Hepatocyte (in vitro differentiated cells): ENCODE measurements at places on chromosomes 2 and 18.
A peak's percentile ranks its signal among the peaks of the same experiment; 100 is the strongest.

DNA sequence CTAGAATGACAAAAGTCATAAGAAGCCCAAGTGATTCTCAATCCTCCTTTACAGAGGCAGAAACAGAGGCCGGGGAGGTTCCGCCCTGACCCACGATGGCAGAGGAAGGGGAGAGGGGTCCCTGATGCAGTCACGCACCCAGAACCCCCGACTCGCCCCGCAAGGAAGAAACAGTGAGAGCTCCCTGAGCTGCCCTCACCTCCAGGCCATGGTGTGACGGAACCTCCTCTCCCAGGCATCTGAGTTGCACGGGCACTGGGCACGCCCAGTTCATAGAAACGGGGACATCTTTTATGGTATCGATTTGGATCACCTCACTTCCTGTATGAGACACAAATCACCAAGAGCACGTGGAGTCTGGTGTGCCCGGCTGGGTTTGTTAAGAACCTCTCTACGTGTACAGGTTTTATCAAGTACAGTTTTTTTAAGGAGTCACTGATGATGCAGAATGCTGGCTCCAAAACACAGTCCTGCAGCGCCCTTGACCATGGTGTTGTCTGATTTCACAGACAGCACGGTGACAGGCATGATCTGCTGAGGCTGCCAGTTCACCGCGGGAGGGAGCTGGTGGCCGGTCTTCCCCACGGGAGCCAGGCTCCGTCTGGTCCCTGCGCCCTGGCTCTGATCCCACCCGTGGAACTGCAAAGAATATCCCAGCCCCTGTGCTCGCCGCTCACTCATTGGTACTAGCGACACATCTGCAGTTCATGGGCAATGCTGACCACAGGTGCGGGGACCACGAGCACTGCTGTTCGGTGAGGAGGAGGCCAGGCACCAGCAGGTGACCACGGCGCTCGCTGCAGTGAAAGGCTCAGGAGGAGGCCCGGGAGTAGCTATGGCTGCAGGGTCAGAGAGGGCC lies 35.6 kb downstream of the PXDN start:
- no peak for DNase-seq

DNA sequence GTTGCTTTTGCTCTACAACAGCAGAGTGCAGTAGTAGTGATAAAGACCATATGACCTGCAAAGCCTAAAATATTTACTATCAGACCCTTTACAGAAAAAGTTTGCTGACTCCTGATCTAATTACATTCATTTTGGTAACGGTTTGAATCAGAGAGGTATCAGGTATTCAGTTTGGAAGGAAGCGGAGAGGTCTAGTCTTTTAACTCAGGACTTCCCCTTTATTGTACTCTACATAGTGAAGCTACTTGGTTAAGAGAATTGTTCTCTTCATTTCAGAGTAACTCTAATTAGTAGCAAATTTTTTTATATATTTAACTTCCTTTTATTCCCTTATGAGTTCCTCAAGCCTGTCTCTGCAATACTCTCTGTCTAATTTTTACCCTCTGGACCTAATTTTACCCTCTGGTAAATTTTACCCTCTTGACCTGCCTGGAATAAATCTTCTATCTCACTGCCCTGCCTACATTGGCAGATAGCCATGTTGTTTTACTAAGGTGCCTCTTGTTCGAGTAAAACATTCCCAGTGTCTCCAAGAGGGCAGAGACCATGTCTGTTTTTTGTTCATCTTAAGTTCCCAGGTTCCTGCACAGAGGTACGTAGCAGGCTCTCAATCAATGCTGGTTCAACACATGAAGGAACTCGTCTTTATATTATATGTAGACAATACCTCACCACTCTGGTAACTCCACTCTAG lies 170.6 kb downstream of the DNAH6 start:
- DNase-seq = no peak

- DNase-seq = no peak
Measured at GRCh38 chr2:182481676-182482075, 54.8 kb upstream of the PDE1A start.

GRCh38 chr2:32182667-32183066 lies 17.0 kb downstream of the SLC30A6 start:
- no peak for DNase-seq

DNA sequence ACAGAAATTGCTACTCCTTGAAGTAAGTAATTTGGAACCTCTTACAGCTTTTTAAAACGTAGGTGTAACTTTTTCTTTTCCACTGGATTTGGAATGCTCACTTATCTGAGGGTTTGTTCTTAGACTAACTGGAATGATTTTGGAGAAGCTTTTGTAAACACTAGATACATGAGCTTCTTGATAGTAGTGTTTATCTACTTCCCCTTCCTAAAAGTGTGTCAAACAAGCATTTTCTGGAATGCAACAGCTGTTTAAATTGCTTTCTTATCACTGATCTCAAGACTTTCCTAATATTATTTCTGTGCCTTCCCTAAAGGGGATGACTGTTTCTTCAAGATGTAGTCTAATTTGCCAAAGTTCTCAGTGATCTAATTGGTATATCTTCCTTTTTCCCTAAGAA lies 282.6 kb downstream of the CCDC178 start:
- no peak for DNase-seq

- no peak for DNase-seq
Measured at GRCh38 chr18:78586586-78586985, 393.0 kb upstream of the SALL3 start.

- DNase-seq = no peak
Measured at GRCh38 chr2:30736461-30737325, 70.6 kb downstream of the CAPN13 start.

- DNase-seq = no peak
Measured at GRCh38 chr18:28657961-28658360, 481.0 kb upstream of the CDH2 start.

DNA sequence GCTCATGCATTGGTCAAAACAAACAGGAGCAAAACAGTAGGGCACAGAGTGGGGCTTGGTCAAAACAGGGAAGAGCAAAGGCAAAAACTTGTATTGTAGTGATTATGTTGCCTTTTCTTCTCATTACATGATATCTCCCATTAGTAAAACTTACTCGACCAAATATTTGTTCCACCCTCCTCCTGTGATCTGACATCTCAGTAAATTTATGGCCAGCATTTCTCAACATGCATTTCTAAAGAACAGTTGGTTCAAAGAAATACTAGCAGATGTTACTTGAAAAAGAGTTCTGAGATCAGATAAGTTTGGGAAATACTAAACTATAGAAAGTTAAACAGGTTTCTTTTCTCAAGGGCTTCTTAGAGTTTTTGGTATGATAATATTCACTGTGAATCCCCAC lies 423.1 kb downstream of the FIGN start:
- no peak for DNase-seq

- DNase-seq = no peak
Measured at GRCh38 chr18:49094979-49095632, 144.3 kb upstream of the SMAD7 start.

DNA sequence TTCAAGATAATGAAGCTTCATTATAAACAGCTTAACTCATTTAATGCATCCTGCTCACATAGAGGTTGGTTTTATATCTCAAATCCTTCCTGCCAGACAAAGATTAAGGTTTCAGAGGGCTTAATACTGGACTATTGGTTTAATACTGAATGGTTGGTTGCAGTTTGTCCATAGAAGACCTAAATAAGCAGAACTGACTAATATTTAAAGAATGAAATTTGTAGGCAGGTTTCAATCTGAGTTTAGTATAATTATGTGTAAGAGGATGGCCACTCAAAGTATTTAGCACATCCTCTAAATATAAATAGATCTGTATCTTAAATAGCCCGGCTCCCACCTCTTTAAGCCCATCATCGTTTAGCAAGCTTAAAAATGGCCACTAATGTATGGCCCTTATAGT lies 92.5 kb downstream of the EPB41L5 start:
- DNase-seq = no peak

GRCh38 chr2:26769089-26769761 lies 5.1 kb downstream of the SLC35F6 start:
- peak; percentile 45 for DNase-seq

- no peak for DNase-seq
Measured at GRCh38 chr2:209074711-209075110, 349.1 kb upstream of the MAP2 start.

DNA sequence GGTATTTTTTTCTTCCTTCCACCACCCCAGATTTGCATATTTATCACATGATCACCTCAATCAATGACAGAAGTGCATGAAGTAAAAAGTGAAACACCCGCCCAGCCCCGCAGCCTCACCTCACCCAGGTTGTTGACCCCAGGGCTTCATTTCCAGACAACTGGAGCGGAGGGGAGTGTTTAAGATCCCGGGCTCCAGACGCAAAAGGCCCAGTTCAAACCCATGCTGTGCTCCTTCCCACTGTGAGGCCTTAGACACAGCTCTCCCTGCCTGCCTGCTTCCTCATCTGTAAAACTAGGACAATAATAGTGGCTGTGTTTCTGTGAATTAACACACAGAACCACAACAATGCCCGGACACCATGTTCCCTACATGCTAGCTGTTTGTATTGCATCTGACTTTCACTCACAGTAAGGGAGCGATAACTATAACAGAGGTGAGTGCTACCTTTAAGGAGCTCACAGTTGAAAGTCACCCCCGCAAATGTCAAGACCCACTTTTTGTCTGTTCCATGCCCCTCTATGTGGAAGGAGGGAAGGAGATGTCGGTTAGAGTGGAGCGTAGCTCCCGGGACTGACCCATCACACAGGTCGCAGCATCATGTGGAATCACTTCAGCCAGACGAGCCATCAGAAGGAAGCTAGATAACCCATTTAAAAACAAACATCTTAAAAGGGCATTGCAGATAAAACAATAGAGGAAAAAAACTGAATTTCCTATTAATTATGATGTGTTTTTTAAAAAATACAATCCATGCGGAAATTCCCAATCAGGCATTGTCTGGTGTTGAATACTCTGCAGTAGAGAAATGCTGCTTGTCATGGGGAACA lies 77.5 kb upstream of the DAPL1 start:
- DNase-seq = no peak

- no peak for DNase-seq
Measured at GRCh38 chr2:32810909-32811495, 135.8 kb upstream of the LTBP1 start.

DNA sequence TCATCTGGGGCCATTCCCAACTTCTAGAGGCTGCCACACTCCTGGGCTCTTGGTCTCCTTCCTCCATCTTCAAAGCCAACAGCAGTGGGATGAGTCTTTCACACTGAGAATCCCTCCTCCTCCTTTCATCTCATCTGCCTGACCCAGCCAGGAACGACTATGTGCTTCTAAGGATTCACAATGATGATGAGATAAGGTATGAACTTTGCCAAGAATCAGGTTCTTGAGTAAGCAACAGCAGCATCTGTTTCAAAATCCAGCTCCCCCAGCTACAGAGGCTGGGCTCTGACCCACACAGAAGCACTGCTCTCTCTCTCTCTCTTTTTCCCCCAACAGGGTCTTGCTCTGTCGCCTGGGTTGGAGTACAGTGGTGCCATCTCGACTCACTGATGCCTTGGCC lies 46.4 kb downstream of the TIMM21 start:
- no peak for DNase-seq

- DNase-seq = no peak
Measured at GRCh38 chr18:42517896-42518295, 562.9 kb downstream of the PIK3C3 start.

DNA sequence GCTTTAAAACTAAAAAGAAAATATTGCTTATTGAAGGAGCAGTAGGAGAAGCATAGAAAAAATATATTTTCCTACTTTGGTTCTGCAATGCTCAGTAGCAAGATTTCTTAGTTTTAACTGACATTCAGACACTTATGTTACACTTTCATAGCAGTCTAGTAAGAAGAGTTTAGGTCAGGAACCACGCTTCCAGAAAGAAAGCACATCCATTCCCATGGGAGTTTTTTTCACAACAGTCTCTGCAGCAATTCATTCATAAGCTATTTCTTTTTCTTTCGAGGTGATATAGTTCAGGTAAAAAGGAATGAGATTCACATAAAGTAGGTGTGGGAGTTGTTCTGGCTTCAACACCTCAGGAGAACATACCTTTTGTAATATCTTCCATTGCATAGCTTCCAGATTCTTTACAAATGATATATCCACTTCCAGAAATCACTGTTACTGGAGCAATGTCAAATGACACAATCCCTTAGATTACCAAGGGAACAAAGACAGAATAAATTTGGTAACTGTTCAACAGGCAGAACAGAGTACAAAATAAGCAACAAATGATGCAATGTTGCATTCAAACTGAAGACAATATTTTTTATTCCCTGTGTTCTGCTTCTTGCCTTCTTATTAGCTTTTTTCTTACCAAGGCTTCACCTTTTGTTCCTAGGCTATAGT lies 95.2 kb upstream of the GULP1 start:
- DNase-seq = no peak

DNA sequence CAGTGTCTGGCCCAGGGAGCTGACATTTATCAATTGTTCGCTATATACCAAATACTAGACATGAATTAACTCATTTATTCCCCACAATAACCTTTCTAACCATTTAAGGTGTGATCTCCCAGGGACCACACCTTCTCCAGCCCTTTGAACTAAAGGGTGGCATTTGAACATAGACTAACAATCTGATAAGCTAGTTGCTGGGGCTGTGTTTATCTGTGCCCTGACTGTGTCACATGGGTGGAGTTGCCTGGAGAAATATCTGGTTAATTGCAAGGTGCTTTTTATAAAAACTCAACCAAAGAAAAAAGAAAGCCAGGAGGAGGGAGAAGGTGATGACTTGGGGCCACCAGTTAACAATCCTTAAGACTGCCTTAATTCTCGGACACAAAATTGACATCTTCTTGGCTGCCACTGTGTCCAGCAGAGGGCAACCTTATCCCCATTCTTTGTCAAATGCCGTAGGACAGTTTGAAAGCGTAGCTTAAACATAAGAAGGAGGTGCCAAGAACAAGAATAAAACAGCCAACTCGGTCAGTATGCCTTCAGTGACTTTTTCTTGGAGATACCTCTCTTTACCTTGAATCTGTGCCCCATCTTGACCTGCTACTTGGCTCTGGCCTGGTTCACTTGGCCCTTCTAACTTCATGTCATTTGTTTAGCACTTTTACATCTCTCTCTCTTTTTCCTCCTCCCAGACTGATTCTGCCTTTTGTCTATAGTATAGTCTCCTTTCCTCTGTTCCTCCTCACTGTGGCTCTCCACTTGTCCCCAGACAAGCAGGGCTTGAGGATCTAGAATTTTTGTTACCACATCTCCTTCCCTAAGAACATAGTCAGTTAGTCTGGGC lies 183.4 kb downstream of the MYO3B start:
- DNase-seq = peak; percentile 63

DNA sequence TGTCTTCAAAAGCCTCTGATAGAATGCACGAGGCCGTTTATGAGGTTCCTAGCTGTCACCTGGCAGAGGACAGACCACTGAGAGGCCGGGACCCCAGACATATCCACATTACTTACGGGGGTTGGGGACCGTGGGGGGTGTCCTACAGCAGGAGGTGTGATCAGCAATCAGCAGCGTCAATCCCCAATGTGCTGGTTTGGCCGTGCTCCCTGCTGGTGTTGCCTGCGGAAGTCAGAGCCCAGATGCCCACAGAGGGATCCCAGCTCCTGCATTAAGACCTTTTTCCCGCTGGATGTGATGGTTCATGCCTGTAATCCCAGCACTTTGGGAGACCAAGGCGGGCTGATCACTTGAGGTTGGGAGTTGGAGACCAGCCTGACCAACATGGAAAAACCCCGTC lies 20.8 kb upstream of the SP5 start:
- DNase-seq = no peak
